ENCODE measurements at places on chromosomes 7 and 10. TPM values are rescaled to one million over a fixed set of nuclear protein-coding genes. Genes with fewer than 3 reads are reported as not detected.

DNA sequence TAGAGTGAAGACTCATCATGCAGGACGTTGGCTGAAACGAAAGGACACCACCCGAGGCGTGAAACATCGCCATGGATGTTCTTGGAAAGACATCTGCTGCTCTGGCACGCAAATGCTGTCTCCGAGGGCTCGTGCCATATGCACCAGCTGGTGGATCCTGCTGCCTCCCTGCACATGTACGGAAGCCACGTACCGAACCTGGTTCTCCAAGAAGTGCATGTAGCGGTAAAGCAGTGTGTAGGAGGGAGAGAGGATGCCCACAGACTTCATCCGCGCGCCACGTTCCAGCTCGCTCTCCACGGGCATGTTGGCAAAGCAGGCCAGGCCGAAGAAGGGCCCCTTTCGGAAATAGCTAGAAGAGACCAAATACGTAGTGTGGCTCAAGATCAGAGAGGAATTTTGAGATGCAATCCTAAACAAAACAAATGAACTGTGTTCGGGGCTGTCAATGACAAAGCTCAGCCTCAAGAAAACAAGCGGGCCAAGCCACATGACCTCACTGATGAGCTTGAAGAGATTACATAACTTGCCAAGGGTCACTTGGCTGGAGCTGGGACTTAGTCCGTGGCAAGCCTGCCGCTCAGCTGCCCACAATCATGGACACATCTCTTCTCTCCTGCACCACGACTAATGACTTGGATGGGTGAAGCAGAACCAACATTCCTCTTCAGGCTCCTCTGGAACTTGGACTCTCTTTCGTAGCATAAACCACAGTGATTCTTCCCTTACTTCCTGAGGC, 16.5 kb downstream of the DENND11 start:
- H3K27me3 ChIP-seq = no peaks in the 10 kb centered on the region
- no peaks in the 10 kb centered on the region for H3K4me1 ChIP-seq
- no peak overlapping the region for H3K27ac ChIP-seq
- DNase-seq = peak; percentile 53
- H3K4me3 ChIP-seq = no peak overlapping the region

GRCh38 chr7:15159261-15159660, 256.7 kb upstream of the DGKB start:
- H3K4me1 ChIP-seq = no peaks in the 10 kb centered on the region
- no peak overlapping the region for H3K4me3 ChIP-seq
- no peaks in the 10 kb centered on the region for H3K36me3 ChIP-seq
- no peaks in the 10 kb centered on the region for H3K27me3 ChIP-seq
- no peak for DNase-seq

- H3K27ac ChIP-seq = peak overlapping the region; percentile 89
- H3K4me3 ChIP-seq = peak overlapping the region; percentile 99
- peaks cover 8% of the 10 kb centered on the region for H3K4me1 ChIP-seq
- no peaks in the 10 kb centered on the region for H3K27me3 ChIP-seq
- H3K36me3 ChIP-seq = no peaks in the 10 kb centered on the region
Observed at GRCh38 chr7:23106823-23107663, 1.5 kb downstream of the KLHL7 start.

DNA sequence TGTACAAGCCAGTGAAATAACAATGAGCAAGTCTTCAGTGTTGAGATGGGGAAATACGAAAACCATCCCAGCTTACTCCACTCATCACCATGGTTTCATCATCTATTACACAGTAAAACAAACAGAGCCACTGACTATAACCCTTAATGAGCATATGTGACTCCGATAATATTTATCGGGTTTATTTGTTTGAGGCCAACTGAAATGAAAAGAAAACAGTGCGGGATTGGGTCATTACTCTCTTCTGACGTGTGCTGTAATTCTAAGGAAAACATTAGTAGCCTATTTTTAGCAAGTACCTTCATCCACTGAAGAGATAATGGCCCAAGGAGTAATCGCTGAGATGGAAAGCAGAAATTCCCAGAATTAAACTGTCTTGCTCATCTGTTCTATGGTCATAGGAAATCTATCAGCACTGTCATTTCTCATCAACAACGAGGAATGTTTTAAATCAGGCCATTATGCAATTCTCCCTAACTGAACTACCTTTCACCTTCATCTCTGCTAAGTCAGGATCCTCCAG, 716.5 kb downstream of the INHBA start:
- H3K27me3 ChIP-seq = no peaks in the 10 kb centered on the region
- peak overlapping the region; percentile 75 for H3K27ac ChIP-seq
- H3K4me3 ChIP-seq = no peak overlapping the region
- no peaks in the 10 kb centered on the region for H3K36me3 ChIP-seq
- peak; percentile 96 for DNase-seq

GRCh38 chr10:31921031-31921430, 7.6 kb downstream of the ARHGAP12 start:
- no peaks in the 10 kb centered on the region for H3K36me3 ChIP-seq
- no peak overlapping the region for H3K4me3 ChIP-seq
- no peak for DNase-seq

DNA sequence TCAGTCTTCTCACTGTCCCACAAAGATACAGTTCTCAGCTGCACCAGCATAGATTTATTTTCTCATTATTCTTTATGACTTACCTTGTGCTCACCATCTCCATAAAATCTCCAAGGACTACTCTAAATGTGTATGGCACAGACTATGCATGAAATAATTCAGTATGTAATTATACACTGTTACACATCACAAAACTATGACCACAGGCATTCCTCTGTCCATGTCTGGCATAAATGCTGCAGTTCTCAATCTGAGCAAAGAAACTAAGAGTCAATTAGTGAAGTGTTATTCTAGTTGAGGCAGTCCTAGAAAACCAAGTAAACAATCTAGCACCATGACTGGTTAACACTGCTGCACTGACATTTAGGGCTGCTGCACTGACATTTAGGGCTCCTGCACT, 2.7 kb downstream of the CYCS start:
- H3K27me3 ChIP-seq = no peaks in the 10 kb centered on the region
- no peak overlapping the region for H3K4me3 ChIP-seq
- H3K36me3 ChIP-seq = peaks cover 27% of the 10 kb centered on the region
- peak; percentile 46 for DNase-seq

DNA sequence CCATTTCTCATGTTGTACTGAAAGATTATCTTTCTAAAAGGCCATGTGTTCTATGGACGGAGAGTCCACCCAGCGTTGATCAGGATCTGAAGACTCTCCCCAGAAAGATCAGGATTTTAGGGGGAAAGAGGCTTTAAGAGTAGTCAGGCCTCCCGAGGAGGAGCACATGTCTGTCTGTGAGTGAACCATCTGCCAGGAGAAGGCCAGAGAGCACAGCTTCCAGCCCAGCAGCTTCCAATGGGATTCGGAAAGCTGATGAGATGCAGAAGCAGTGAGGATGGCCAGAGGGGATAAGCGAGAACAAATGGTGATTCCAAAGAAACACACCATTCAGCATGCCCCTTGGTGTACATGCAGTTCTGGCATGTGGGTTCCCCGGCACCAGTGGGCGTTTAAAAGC, 88.5 kb upstream of the TCERG1L start:
- no peaks in the 10 kb centered on the region for H3K36me3 ChIP-seq
- no peak overlapping the region for H3K27ac ChIP-seq
- no peak overlapping the region for H3K4me3 ChIP-seq

GRCh38 chr10:12445701-12446334, 96.5 kb downstream of the CAMK1D start:
- peaks cover 10% of the 10 kb centered on the region for H3K4me1 ChIP-seq
- no peak for DNase-seq
- no peaks in the 10 kb centered on the region for H3K27me3 ChIP-seq
- H3K4me3 ChIP-seq = no peak overlapping the region

Gene NRP1
- total RNA-seq = 73.5 TPM
